ENCODE measurements at places on chromosomes 4 and X.
A peak's percentile ranks its signal among the peaks of the same experiment; 100 is the strongest.

GRCh38 chr4:112492321-112492720 is 23.7 kb downstream of the NEUROG2 start:
- no peak for DNase-seq

DNA sequence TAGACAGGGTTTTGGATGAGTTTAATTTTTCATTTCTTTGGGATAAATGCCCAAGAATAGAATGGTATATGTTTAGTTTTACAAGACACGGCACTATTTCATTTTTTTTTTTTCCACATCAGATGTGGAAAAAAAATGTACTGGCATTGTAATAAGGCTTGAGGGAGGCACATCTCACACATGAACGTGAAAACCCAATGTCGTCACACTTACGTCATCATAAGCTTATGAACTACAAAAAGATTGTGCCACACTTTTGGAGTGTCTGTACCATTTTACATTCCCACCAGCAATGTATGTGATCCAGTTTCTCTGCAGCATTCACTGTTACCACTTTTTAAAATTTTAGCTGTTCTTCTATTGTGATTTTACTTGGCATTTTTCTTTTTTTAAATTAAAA is 74.2 kb downstream of the TAF1 start:
- no peak for DNase-seq

GRCh38 chrX:2594491-2594890 is 93.7 kb upstream of the DHRSX start:
- no peak for DNase-seq

- no peak for DNase-seq
Observed at GRCh38 chr4:142547974-142548373, 298.1 kb downstream of the INPP4B start.

DNA sequence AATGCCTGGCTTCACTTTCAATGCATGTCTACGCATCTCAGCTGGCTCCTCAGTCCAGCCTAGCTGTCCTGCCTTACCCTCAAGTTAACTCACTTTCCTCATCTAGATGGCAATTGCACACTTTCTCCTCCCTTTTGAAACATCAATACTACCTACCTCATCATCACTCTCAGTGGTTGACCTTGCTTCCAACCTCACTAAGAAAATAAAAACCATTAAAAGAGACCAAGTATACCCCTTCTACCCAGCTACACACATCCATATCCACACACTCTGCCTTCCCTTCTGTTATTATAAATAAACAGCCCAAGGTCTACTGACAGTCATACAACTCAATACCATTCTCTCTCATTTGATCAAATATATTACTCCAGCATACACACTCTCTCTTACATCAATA is 21.5 kb downstream of the SLC10A7 start:
- DNase-seq, result no peak

DNA sequence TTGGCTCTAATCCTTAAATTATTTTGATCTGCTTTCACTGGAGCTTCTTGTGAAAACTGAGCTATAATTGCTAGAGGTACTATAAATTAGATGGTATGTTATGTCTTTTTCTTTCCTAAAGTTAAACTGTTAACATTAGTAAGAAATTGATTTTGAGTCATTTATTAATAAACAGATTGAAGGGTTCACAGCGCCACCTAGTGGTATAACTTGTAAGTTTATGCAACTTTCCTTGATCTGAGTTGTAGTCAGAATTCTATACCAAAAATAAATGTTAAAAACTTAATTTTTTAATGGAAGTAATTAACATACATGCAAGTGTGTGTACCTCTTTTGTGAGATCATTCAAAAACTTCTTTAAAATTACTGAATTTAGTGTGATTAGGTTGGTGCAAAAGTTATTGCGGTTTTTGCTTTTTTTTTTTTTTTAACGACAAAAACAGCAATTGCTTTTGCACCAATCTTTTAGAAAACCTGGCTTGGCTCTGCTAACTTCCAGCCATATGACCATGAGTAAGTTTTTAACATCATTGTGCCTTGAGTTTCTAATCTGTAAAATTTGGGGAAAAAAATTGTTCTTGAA is 151.5 kb downstream of the CENPC start:
- peak; percentile 6 for DNase-seq

GRCh38 chrX:153728095-153728494 is 3.4 kb downstream of the ABCD1 start:
- no peak for DNase-seq

DNA sequence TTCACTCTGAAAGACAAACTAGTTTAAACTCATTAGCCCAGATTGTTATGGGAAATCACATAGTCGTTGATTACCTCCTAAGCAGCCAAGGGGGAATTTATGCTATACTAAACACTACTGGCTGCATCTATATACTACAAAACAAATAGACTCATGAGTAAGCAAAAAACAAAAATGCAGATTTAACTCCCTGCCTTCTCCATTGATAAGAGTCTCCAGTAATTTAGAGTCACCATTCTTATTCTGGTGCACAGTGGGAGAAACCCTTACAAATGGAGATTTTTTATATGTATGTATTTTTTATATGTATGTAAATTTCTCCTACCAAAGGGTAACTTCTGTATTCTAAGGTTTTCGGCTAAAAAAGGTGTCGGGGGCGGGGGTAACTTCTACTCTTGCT is 126.6 kb downstream of the PLS3 start:
- DNase-seq, result no peak

- DNase-seq, result no peak
Observed at GRCh38 chr4:165293927-165294649, 33.4 kb upstream of the MSMO1 start.

GRCh38 chrX:20116087-20116576 is 575 bp downstream of the MAP7D2 start:
- DNase-seq, result no peak

- no peak for DNase-seq
Observed at GRCh38 chrX:132614297-132614696, 125.5 kb upstream of the MBNL3 start.

- DNase-seq, result no peak
Observed at GRCh38 chrX:3290561-3290960, 55.9 kb downstream of the MXRA5 start.

- DNase-seq, result peak; percentile 59
Observed at GRCh38 chr4:156774422-156774821, 197.2 kb downstream of the PDGFC start.

GRCh38 chr4:16844816-16845586 is 53.4 kb downstream of the LDB2 start:
- DNase-seq, result no peak

- no peak for DNase-seq
Observed at GRCh38 chrX:9938516-9938915, 28.6 kb upstream of the CLDN34 start.

DNA sequence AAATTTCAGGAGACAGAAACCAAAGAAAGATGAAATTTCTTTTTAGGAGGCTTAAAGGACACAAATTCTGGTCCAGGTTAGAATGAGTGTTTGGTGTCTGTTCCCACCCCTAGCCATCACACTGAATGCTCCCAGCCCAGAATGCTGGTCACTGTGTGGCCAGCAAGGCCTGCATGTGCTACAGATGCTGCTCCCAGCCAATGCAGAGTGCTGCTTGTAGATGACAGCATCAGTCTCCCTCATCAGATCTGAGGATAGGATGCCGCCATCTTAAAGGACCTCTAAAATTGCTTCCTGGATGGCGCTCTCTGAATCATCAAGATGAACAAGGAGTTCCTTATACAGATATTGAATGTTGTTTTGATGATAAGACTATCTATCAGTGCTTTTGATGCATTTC is 17.9 kb upstream of the UBA6 start:
- DNase-seq, result no peak

DNA sequence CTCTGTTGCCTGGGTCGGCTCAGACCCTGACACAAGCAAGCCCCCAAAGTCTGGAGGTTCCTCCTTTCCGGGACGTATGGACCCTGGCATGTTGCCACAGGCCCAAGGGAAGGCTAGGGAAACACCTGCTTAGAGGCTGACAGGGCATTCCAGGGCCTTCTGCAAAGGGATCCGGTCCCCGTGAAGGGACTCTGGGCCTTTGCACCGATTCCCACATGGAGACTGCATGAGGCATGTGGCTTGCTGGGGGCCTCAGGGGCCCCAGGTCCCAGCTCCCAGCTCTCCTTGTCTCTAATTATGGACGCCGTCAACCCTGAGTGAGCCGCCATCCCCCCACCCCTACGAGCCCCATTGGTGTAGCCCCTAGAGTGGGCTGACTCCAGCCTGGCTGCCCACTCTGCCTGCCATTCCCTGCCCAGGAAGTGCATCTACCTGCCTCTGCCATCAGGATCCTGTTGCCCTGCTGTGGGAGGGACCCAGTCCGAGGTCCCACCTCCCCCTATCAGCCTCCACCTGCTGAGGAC is 4.2 kb upstream of the RGS12 start:
- DNase-seq, result no peak

GRCh38 chr4:25343671-25344070 is 31.1 kb downstream of the ZCCHC4 start:
- DNase-seq, result no peak

- no peak for DNase-seq
Observed at GRCh38 chr4:54076673-54077072, 12.3 kb upstream of the CHIC2 start.

All from fibroblast of skin of left quadriceps (primary cell).